Activated T-cell treated with anti-CD3 and anti-CD28 coated beads, Interleukin-2, amount 50 U/mL, for 24 hours (primary cell): ENCODE measurements at places on chromosomes 5 and 9.

DNA sequence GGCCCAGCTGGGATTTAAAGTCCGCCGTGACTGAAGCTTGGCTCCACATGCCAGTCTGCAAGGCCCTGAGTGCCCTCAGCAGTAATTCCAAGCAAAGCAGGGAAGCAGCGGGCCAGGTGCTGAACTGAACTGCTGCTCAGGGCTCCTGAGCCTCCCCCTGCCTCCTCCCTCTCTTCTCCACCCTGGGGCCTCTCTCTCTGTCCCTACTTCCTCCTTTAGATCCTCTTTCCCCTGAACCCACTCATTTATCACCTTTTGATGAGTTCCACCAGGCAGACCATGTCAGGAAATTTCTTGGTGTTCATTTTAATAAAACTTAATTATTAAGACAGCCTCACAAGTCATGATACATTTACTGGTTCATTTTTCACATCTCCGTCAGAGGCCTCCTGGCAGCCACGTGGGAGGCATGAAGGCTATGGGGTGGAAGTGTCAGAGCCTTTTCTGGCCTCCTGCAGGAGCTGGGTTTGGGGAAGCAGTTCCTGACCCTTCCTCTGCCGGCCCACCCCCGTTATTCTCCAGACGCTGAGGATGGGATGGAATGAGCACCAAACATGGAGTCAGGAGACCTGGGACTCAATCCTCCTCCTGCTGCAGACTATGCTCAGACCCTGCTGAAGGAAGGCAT lies 32.2 kb upstream of the KCNIP1 start:
- no peak for DNase-seq
- H3K4me3 ChIP-seq: no peak overlapping the region
- H3K36me3 ChIP-seq: no peaks in the 10 kb centered on the region
- H3K27ac ChIP-seq: no peak overlapping the region
- peaks cover 52% of the 10 kb centered on the region for H3K27me3 ChIP-seq
- H3K4me1 ChIP-seq: no peaks in the 10 kb centered on the region

- no peak overlapping the region for H3K27ac ChIP-seq
- peaks cover 19% of the 10 kb centered on the region for H3K4me1 ChIP-seq
- H3K27me3 ChIP-seq: no peaks in the 10 kb centered on the region
- no peak overlapping the region for H3K4me3 ChIP-seq
Measured at GRCh38 chr9:631596-631995, 209.9 kb upstream of the DMRT1 start.

- H3K27ac ChIP-seq: no peak overlapping the region
- H3K4me3 ChIP-seq: no peak overlapping the region
- no peaks in the 10 kb centered on the region for H3K27me3 ChIP-seq
- DNase-seq: no peak
- no peaks in the 10 kb centered on the region for H3K4me1 ChIP-seq
Measured at GRCh38 chr5:9820691-9821449, 190.7 kb upstream of the TAS2R1 start.

GRCh38 chr5:36174119-36174518 lies 22.2 kb downstream of the SKP2 start:
- no peaks in the 10 kb centered on the region for H3K27me3 ChIP-seq
- no peak for DNase-seq
- peak overlapping the region; percentile 20 for H3K27ac ChIP-seq
- peaks cover 6% of the 10 kb centered on the region for H3K4me1 ChIP-seq
- peaks cover 95% of the 10 kb centered on the region for H3K36me3 ChIP-seq

- peaks cover 58% of the 10 kb centered on the region for H3K27me3 ChIP-seq
- H3K4me3 ChIP-seq: no peak overlapping the region
- DNase-seq: no peak
- no peaks in the 10 kb centered on the region for H3K36me3 ChIP-seq
- H3K27ac ChIP-seq: no peak overlapping the region
- peaks cover 2% of the 10 kb centered on the region for H3K4me1 ChIP-seq
Measured at GRCh38 chr5:174312270-174312617, 266.7 kb downstream of the NSG2 start.

DNA sequence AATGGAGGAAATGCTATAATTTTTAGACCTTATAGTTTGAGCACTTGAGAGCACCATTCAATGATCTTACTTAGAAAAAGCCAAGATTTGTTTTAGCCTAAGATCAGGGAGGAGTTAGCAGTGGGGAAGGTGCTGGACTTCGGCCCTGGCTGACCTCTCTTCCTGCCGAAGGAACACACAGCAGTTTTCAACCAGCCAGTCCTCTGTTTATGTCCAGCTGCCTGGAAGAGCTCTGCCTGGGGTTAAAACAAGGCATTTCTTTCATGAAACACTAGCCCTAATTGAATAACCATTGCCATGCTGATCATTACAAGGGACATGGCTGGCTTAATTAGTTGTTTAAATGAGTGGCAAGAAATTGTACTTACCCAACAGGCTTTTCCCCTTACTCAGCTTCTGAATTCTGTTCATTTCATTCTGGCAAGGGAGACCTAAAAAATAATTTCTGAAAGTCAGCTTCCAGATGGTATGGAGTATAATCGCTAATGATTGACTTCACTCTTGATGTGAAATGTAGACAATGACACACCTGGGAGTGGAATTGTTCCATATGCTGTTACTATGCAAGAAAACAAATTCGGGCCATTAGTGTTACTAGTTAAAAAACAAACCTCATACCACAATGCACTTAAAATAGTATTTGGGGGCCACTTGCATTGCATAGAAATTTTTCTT lies 514.2 kb downstream of the SPOCK1 start:
- no peaks in the 10 kb centered on the region for H3K4me1 ChIP-seq
- H3K36me3 ChIP-seq: no peaks in the 10 kb centered on the region
- H3K27ac ChIP-seq: no peak overlapping the region
- H3K27me3 ChIP-seq: no peaks in the 10 kb centered on the region
- no peak overlapping the region for H3K4me3 ChIP-seq

DNA sequence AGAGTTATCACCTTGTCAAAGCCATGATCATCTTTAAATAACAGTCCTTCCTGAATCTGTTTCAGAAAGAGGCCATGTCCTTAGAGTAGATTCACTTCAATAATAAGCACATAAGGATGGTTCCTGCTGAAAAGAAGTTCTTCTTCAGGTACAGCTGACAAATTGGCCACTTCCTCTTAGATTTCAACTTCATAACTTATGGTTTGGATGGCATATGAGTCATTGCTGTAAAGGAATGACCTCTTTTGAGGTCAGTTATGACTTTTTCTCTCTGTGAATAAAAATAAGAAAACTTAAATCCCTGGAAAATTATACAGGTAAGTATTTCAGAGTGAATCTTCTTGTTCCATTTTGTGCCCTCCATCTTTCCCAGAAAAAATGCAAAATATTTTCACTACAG lies 555.3 kb upstream of the ZNF462 start:
- H3K27ac ChIP-seq: no peak overlapping the region
- H3K4me1 ChIP-seq: no peaks in the 10 kb centered on the region
- no peaks in the 10 kb centered on the region for H3K27me3 ChIP-seq
- no peaks in the 10 kb centered on the region for H3K36me3 ChIP-seq
- H3K4me3 ChIP-seq: no peak overlapping the region

DNA sequence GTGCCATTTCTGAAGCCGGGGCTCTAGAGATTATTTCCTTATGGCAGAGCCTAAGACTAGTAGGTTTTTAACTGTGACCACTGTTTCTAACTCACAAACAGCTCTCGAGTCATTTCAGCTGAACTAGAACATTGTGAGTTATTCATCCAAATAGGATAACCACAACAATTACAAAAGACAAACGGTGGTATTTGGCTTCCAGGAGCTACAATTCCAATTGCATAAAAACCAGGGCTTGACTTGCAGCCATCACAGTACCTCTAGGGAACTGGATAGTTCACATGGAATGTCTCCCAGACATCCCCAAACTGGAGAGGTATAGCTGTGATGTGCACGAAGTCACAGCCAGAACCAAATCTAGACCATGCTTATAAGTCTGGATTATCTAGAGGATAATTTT lies 224.8 kb downstream of the FAM114A2 start:
- no peak overlapping the region for H3K27ac ChIP-seq
- H3K4me3 ChIP-seq: no peak overlapping the region
- DNase-seq: no peak
- H3K4me1 ChIP-seq: no peaks in the 10 kb centered on the region
- no peaks in the 10 kb centered on the region for H3K27me3 ChIP-seq

DNA sequence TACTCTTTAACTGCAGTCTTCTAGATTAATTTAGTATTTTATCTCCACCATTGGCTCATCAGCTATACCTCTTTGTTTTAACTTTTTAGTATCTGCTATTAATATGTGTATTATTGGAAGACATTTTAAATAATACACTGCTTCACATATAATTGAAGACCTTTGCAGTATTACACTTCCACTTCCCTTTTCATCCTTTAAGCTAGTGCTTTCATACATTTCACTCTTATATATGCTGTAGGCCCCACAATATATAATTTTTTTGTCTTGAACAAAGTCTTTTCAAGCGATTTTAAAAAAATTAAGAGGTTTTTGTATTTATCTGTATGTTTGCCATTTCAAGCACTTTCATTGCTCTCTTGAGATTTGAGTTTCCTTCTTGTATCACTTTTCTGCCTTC lies 8.6 kb upstream of the LPCAT1 start:
- peaks cover 24% of the 10 kb centered on the region for H3K4me1 ChIP-seq
- no peaks in the 10 kb centered on the region for H3K36me3 ChIP-seq
- DNase-seq: no peak
- no peaks in the 10 kb centered on the region for H3K27me3 ChIP-seq
- no peak overlapping the region for H3K4me3 ChIP-seq

GRCh38 chr9:16514131-16514530 lies 356.3 kb downstream of the BNC2 start:
- no peak overlapping the region for H3K4me3 ChIP-seq
- H3K36me3 ChIP-seq: no peaks in the 10 kb centered on the region

GRCh38 chr5:41773799-41774198 lies 96.4 kb downstream of the OXCT1 start:
- no peak overlapping the region for H3K27ac ChIP-seq
- DNase-seq: no peak
- peaks cover 20% of the 10 kb centered on the region for H3K4me1 ChIP-seq
- H3K36me3 ChIP-seq: peaks cover 88% of the 10 kb centered on the region
- H3K4me3 ChIP-seq: no peak overlapping the region

GRCh38 chr9:32992595-32993238 lies 8.7 kb downstream of the APTX start:
- no peak overlapping the region for H3K4me3 ChIP-seq
- no peak for DNase-seq
- H3K27me3 ChIP-seq: no peaks in the 10 kb centered on the region
- peak overlapping the region; percentile 0 for H3K27ac ChIP-seq
- peaks cover 34% of the 10 kb centered on the region for H3K4me1 ChIP-seq

GRCh38 chr5:145983446-145983845 lies 47.1 kb downstream of the SH3RF2 start:
- H3K4me1 ChIP-seq: no peaks in the 10 kb centered on the region
- no peak for DNase-seq
- no peak overlapping the region for H3K4me3 ChIP-seq

- no peaks in the 10 kb centered on the region for H3K36me3 ChIP-seq
- H3K27ac ChIP-seq: no peak overlapping the region
- DNase-seq: peak; percentile 39
- H3K4me3 ChIP-seq: peak overlapping the region; percentile 31
- H3K27me3 ChIP-seq: peaks cover 66% of the 10 kb centered on the region
- H3K4me1 ChIP-seq: peaks cover 6% of the 10 kb centered on the region
Measured at GRCh38 chr9:121700165-121700831, 48.9 kb downstream of the DAB2IP start.

DNA sequence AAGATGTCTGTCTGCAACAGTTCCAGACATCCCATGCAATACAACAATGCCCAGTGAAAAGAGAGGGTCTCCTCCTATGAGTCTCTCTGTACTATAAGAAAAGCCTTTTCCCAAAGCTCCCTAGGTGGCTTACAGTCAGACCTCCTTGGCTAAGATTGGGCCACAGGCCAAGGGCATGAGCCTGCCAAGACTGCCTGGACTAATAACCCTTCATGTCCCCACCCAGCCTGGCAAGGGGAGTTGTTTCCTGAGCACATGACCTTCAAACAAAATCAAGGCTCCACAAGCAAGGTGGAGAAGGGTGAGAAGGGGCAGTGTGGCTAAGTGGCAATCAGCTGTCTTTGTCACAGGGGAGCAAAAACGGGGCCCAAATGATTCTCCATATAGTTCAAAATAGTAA lies 75.6 kb upstream of the ZSWIM6 start:
- H3K4me1 ChIP-seq: no peaks in the 10 kb centered on the region
- DNase-seq: no peak
- no peak overlapping the region for H3K27ac ChIP-seq
- H3K4me3 ChIP-seq: no peak overlapping the region
- no peaks in the 10 kb centered on the region for H3K36me3 ChIP-seq

- no peaks in the 10 kb centered on the region for H3K36me3 ChIP-seq
- no peak overlapping the region for H3K4me3 ChIP-seq
- DNase-seq: no peak
- no peak overlapping the region for H3K27ac ChIP-seq
- no peaks in the 10 kb centered on the region for H3K4me1 ChIP-seq
Measured at GRCh38 chr9:38254756-38255155, 137.7 kb upstream of the ALDH1B1 start.

GRCh38 chr9:93155716-93156474 lies 21.8 kb upstream of the NINJ1 start:
- H3K4me1 ChIP-seq: peaks cover 27% of the 10 kb centered on the region
- H3K27ac ChIP-seq: peak overlapping the region; percentile 85
- peaks cover 2% of the 10 kb centered on the region for H3K36me3 ChIP-seq
- no peaks in the 10 kb centered on the region for H3K27me3 ChIP-seq
- no peak overlapping the region for H3K4me3 ChIP-seq
- DNase-seq: no peak

DNA sequence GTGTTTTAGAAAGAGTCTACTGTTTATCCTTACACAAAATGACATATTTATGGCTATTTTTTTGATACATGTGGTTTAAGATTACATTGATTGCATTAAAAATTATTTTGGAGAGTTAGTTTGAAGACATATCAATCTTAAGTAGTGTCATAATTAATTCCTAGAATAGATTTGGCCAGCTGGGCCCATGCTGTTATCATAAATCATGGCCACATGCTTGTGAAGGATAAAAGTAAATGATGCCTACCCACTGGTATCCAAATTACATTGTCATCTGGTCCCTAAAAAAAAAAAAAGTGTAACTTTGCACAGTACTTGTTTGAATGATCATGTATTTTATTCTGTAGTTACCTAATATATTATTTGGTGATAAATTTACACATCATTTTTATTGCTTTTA lies 96.9 kb downstream of the PARP8 start:
- H3K36me3 ChIP-seq: peaks cover 69% of the 10 kb centered on the region
- H3K4me1 ChIP-seq: peaks cover 36% of the 10 kb centered on the region
- no peaks in the 10 kb centered on the region for H3K27me3 ChIP-seq

DNA sequence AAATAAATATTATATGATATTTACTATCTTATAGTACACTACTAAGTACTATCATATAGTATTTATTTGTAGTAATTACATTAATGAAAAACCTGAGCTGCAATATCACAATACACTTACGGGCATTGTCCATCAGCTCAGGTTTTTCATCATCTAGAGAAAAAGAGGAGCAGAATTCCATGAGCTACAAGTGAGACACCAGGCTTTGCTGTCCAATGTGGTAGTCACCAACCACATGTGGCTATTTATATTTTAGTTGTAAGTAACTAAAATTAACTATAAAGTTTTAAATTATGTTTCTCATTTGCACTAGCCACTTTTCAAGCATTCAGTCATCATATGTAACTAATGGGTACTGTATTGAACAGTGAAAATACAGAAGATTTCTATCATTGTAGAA lies 13.8 kb upstream of the NRG2 start:
- H3K4me3 ChIP-seq: no peak overlapping the region
- H3K36me3 ChIP-seq: no peaks in the 10 kb centered on the region
- peaks cover 11% of the 10 kb centered on the region for H3K27me3 ChIP-seq
- H3K4me1 ChIP-seq: no peaks in the 10 kb centered on the region
- H3K27ac ChIP-seq: no peak overlapping the region
- DNase-seq: no peak

GRCh38 chr9:123033352-123033751 lies at the start of gene GPR21:
GPR21 (plus strand) TSS chr9:123033667; CDS start chr9:123034567, 900 bp downstream.
- H3K27me3 ChIP-seq: no peaks in the 10 kb centered on the region
- H3K27ac ChIP-seq: no peak within 1 kb of the TSS
- no peak within 1 kb of the TSS for H3K4me3 ChIP-seq
- peaks cover 40% of the 10 kb centered on the region for H3K36me3 ChIP-seq
- peaks cover 5% of the 10 kb centered on the region for H3K4me1 ChIP-seq
